Type B pancreatic cell (in vitro differentiated cells): ENCODE measurements at places on chromosomes 4 and X.

GRCh38 chr4:25834411-25835107 lies 28.2 kb downstream of the SEL1L3 start:
- peaks cover 10% of the 10 kb centered on the region for H3K4me1 ChIP-seq
- H3K4me3 ChIP-seq = no peak overlapping the region
- H3K27me3 ChIP-seq = no peaks in the 10 kb centered on the region
- H3K27ac ChIP-seq = no peak overlapping the region
- peaks cover 13% of the 10 kb centered on the region for H3K36me3 ChIP-seq
- no peak for DNase-seq

DNA sequence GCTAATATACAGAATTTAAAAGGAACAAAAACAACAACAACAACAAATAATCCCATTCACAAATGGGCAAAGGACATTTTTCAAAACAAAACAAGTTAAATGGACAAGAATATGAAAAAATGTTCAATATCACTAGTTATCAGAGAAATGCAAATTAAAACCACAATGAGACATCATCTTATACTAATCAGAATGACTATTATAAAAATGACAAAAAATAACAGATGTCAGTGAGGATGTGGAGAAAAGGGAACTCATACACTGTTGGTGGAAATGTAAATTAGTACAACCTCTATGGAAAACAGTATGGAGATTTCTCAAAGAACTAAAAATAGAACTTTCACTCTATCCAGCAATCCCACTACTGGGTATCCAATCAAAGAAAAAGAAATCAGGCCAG lies 92.6 kb downstream of the KIT start:
- no peaks in the 10 kb centered on the region for H3K36me3 ChIP-seq
- DNase-seq = no peak
- no peaks in the 10 kb centered on the region for H3K4me1 ChIP-seq
- no peaks in the 10 kb centered on the region for H3K27me3 ChIP-seq

- H3K27me3 ChIP-seq = peaks cover 11% of the 10 kb centered on the region
- DNase-seq = no peak
- H3K27ac ChIP-seq = no peak overlapping the region
- H3K4me1 ChIP-seq = no peaks in the 10 kb centered on the region
These were observed 52.8 kb downstream of the REPS2 start for GRCh38 chrX:16999275-16999674.

DNA sequence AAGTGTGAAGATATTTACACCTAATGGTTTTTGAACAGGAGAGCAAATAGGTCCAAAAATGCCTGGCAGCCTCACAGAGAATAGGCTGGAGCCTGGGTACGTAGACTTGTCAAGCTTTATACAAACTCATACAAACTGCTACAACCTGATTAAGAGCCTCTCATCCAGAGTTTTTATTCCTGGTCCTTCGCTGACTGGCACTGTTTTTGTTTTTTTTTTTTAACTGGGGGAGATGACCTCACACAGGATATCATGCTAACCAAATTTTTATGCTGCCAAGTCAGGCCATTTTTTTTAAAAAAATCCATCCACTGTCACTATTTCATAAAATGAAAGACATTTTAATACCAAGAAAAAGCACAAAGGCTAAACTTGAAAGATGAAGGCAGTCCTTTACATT lies 1.9 kb downstream of the FAM114A1 start:
- H3K27me3 ChIP-seq = no peaks in the 10 kb centered on the region
- H3K4me1 ChIP-seq = peaks cover 38% of the 10 kb centered on the region
- H3K4me3 ChIP-seq = peak overlapping the region; percentile 91
- H3K36me3 ChIP-seq = peaks cover 4% of the 10 kb centered on the region
- no peak overlapping the region for H3K27ac ChIP-seq

GRCh38 chrX:77200663-77201062 lies 246.5 kb upstream of the FGF16 start:
- H3K36me3 ChIP-seq = no peaks in the 10 kb centered on the region
- H3K27ac ChIP-seq = no peak overlapping the region
- no peak overlapping the region for H3K4me3 ChIP-seq

GRCh38 chr4:86096373-86096772 lies 263.5 kb downstream of the MAPK10 start:
- DNase-seq = no peak
- H3K36me3 ChIP-seq = no peaks in the 10 kb centered on the region
- H3K4me1 ChIP-seq = no peaks in the 10 kb centered on the region
- no peak overlapping the region for H3K4me3 ChIP-seq
- H3K27me3 ChIP-seq = no peaks in the 10 kb centered on the region
- no peak overlapping the region for H3K27ac ChIP-seq

- H3K36me3 ChIP-seq = peaks cover 8% of the 10 kb centered on the region
- H3K27me3 ChIP-seq = no peaks in the 10 kb centered on the region
- no peak overlapping the region for H3K27ac ChIP-seq
- DNase-seq = no peak
- H3K4me1 ChIP-seq = peaks cover 16% of the 10 kb centered on the region
These were observed 139.5 kb downstream of the UCHL1 start for GRCh38 chr4:41396214-41396613.

DNA sequence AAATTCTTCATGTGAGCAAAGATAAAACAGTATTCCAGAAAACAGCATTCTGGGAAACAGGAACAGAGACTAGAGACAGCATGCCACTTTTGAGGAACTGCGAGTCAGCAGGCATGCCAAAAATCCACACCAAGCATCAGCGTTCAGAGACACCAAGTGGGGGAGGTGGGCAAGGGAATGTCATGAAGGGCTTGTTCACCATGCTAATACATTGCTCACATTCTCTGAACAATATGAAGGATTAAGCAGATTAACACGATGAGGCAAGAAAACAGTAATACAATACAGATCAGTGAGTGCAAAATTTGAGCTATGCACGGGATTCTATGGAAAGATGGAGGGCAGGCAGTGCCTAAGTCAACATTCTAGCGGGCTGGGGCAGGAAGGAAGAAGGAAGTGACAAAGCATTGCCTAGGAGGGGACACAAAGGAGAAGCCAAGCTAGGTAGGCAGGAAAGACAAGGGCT lies 278.3 kb downstream of the FBXW7 start:
- no peak overlapping the region for H3K4me3 ChIP-seq
- no peak for DNase-seq

GRCh38 chrX:132615391-132616131 lies 126.7 kb upstream of the MBNL3 start:
- H3K27me3 ChIP-seq = no peaks in the 10 kb centered on the region
- H3K4me3 ChIP-seq = no peak overlapping the region
- DNase-seq = no peak
- no peaks in the 10 kb centered on the region for H3K36me3 ChIP-seq

- no peak overlapping the region for H3K4me3 ChIP-seq
- peaks cover 19% of the 10 kb centered on the region for H3K36me3 ChIP-seq
- H3K4me1 ChIP-seq = no peaks in the 10 kb centered on the region
- no peak for DNase-seq
These were observed 77.9 kb downstream of the CEP135 start for GRCh38 chr4:56026596-56026995.

DNA sequence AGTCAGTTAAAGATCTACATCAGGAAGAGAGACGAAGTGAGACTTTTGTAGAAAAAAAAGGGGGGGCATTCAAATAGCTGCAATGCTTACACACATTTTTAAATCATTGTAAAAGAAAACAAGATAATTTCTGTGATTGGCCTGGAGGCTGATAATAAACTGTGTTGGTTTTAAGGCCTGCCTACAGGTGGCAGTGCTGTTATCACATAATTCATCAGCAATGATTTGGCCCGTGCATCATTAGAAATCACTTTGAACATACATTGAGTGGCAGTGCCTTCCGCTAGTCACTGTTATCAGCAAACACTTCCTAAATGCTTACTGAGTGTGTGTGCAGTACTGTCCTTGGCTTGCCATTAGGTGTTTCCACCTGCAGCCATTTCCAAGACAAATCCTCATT lies 831.9 kb downstream of the TRIML1 start:
- no peaks in the 10 kb centered on the region for H3K36me3 ChIP-seq
- no peak for DNase-seq
- H3K4me1 ChIP-seq = peaks cover 18% of the 10 kb centered on the region
- H3K4me3 ChIP-seq = no peak overlapping the region

DNA sequence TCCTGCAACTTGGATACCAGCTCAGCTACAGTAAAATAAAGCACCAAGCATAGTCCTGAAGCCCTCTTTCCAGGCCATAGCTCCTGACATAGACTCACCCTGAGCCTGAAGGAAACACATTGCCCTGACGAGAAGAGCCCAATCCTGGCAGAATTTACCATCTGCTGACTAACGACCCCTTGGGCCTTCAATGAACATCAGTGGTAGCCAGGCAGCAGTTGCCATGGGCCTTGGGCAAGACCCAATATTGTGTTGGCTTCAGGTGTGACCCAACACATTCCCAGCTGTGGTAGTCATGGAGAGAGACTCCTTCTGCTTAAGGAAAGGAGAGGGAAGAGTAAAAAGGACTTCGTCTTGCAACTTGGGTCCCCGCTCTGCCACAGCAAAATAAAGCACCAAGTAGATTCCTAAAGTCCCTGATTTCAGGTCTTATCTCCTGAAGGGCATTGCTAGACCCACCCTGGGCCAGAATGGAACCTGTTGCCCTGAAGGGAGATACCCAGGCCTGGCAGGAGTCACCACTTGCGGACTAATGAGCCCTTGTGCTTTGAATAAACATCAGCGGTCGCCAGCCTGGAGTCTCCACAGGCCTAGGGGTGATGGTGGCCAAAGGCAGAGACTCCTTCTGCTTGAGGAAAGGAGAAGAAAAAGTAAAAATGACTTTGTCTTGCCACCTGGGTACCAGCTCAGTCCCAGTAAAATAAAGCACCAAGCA lies 902.6 kb downstream of the C4orf33 start:
- no peak overlapping the region for H3K4me3 ChIP-seq
- H3K27ac ChIP-seq = no peak overlapping the region
- no peak for DNase-seq
- no peaks in the 10 kb centered on the region for H3K36me3 ChIP-seq

GRCh38 chrX:133698298-133698697 lies 283.0 kb upstream of the GPC4 start:
- H3K27me3 ChIP-seq = no peaks in the 10 kb centered on the region
- no peak for DNase-seq
- no peak overlapping the region for H3K4me3 ChIP-seq
- H3K36me3 ChIP-seq = peaks cover 31% of the 10 kb centered on the region
- no peak overlapping the region for H3K27ac ChIP-seq

DNA sequence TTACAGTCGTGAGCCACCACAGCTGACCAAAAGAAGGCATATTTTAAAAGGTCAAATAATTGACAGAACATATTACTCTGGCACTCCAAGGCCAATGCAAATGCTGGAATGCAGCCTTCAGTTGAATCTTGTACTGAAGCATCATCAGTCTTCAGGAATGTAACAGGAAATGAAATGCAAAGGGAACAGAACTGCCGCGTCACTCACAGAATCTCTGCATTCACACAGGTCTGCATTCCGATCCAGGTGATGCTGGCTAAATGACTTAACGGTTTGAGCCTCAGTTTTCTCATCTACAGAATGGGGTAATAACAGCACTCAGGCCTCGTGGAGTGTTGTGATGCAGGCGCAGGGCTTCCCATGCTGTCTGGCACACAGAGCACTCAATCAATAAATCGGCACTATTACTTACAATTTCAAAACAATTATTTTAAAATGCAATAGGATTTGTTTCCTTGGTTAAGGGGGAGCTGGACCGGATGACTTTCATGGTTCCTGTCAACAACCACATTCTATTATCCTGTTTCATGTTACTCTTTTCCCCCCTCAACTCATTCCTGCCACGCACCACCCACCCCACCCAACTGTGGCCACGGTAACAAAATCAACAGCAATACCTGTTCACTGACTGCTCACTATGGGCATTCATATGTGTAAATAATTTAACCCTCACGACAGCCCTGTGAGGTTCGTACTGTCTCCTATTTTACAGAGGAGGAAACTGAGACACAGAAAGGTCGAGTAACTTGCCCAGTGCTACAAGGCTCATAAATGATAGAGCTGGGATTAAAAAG lies 32.4 kb downstream of the IGFBP7 start:
- no peaks in the 10 kb centered on the region for H3K27me3 ChIP-seq
- no peak for DNase-seq
- H3K4me1 ChIP-seq = peaks cover 54% of the 10 kb centered on the region
- peak overlapping the region; percentile 84 for H3K27ac ChIP-seq
- peak overlapping the region; percentile 72 for H3K4me3 ChIP-seq

- no peak for DNase-seq
- no peak overlapping the region for H3K4me3 ChIP-seq
- peaks cover 26% of the 10 kb centered on the region for H3K4me1 ChIP-seq
- H3K27ac ChIP-seq = peak overlapping the region; percentile 73
- no peaks in the 10 kb centered on the region for H3K27me3 ChIP-seq
These were observed 147.7 kb downstream of the CPEB2 start for GRCh38 chr4:15149839-15150592.

GRCh38 chr4:38145741-38146140 lies 185.5 kb downstream of the PTTG2 start:
- peaks cover 3% of the 10 kb centered on the region for H3K36me3 ChIP-seq
- DNase-seq = no peak
- H3K27me3 ChIP-seq = no peaks in the 10 kb centered on the region
- peaks cover 28% of the 10 kb centered on the region for H3K4me1 ChIP-seq

- H3K4me1 ChIP-seq = peaks cover 46% of the 10 kb centered on the region
- H3K27me3 ChIP-seq = peaks cover 4% of the 10 kb centered on the region
- no peak for DNase-seq
These were observed 32.9 kb upstream of the STX18 start for GRCh38 chr4:4574792-4575191.

DNA sequence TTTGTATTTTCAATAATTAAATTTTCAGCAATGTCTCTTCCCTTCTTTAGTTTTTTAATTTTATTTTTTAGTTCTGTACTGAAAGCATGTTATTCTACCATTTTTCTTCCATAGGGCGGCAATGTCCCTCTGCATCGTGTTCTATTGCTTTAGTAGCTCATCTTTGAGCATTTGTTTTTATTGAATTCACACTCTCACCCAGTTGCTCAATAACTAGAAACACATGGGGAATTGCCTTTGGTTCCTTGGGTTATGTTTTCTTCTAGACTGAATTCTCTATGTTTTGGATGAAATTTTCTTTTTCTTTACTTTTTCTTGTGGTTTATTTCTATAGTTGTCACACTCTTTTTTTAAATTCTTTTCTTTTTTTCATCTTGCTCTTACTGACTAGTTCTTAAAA lies 233.8 kb upstream of the LDB2 start:
- no peaks in the 10 kb centered on the region for H3K27me3 ChIP-seq
- no peaks in the 10 kb centered on the region for H3K36me3 ChIP-seq
- no peak overlapping the region for H3K4me3 ChIP-seq
- H3K27ac ChIP-seq = no peak overlapping the region
- DNase-seq = no peak
- peaks cover 6% of the 10 kb centered on the region for H3K4me1 ChIP-seq

DNA sequence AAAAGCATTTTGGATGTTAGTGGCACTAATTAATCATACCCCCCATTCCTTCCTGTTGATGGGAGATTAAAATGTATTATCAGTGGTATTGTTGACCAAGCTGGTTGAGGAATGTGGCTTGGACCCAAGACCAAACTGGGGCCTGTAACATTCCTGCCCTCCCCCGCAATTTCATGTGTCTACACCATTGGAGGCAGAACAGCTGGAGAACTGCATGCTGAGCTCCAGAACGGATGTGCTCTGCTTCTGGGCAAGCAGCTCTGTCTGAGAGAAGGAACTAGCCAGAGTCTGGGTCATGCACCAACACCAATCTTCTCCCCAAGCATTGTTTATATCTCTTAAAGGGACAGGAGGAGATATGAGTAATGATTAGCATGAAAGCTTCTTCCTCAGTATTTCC lies 185.5 kb downstream of the CEP135 start:
- no peak overlapping the region for H3K4me3 ChIP-seq
- H3K27me3 ChIP-seq = no peaks in the 10 kb centered on the region
- H3K27ac ChIP-seq = no peak overlapping the region
- DNase-seq = no peak
- no peaks in the 10 kb centered on the region for H3K36me3 ChIP-seq
